ENCODE measurements at places on chromosomes 5 and 9.

DNA sequence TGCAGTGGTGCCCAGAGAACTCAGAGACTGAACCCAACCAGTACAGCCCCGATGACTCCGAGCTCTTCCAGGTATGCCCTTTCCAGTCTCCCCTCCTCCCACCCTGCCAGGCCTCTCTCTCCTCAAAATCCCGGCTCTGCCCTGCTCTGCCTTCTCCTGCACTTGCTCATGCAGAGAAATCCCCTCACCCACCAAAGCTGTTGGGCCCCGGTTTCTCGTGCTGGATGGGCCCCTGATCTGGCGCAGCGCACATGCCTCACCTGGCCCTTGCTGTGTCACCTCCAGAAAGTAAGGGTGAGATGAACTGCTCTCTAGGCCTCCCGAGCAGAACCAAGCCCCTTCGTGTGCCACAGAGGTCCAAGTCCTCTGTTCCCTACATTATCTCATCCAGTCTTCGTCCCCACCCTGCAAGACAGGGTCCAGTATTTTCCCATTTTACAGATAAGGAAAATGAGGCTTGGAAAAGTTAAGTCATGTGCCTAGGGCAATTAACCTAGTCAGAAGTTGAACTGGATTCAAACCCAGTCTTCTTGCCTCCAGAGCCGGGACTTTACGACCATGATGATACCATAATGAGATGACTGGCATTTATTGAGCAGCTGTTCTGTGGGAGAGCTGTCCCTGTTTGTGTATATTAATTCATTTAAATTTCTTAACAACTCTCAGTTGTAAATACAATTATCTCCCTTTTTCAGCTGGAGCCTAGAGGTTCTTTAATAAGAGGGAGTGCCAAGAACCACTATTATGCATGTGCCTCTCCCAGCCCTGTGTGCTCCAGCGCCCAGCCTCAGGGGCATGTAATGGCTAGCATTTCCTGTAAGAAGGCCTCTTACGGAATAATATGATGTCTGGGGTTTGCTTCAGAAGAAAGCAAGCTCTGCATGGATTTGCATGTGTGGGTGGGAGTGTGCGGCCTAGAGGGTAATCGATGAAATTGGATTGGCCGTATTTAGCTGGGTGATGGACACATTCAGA, 90.7 kb downstream of the PPARGC1B start:
- DNase-seq = no peak

GRCh38 chr5:63687854-63688516, 274.3 kb downstream of the HTR1A start:
- DNase-seq = no peak

- DNase-seq = no peak
Measured at GRCh38 chr5:124111886-124112285, 599.9 kb downstream of the CSNK1G3 start.

DNA sequence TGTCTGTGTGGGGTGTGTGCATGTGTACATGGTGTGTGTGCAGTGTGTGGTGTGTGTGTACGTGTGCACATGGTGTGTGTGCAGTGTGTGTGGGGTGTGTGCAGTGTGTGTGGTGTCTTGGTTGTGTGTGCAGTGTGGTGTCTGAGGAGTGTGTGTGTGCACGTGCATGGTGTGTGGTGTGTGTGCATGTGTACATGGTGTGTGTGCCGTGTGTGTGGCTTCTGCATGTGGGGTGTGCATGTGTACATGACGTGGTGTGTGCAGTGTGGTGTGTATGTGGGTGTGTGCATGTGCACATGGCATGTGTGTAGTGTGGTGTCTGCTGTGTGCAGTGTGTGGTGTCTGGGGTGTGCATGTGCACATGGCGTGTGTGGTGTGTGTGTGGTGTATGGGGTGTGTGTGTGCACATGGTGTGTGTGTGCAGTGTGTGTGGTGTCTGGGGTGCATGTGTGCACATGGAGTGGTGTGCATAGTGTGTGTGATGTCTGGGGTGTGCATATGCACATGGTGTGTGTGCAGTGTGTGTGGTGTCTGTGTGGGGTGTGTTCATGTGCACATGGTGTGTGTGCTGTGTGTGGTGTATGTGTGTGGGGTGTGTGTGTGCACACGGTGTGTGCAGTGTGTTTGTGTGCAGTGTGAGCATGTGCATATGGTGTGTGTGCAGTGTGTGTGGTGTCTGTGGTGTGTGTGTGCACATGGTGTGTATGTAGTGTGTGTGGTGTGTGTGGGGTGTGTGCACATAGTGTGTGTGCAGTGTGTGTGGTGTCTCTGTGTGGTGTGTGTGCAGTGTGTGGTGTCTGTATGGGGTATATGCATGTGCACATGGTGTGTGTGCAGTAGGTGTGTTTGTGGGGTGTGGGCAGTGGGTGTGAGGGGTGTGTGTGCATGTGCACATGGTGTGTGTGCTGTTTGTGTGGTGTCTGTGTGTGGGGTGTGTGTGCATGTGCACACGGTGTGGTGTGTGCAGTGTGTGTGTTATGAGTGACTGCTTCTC, 40.6 kb upstream of the ZNG1F start:
- DNase-seq = peak; percentile 36

DNA sequence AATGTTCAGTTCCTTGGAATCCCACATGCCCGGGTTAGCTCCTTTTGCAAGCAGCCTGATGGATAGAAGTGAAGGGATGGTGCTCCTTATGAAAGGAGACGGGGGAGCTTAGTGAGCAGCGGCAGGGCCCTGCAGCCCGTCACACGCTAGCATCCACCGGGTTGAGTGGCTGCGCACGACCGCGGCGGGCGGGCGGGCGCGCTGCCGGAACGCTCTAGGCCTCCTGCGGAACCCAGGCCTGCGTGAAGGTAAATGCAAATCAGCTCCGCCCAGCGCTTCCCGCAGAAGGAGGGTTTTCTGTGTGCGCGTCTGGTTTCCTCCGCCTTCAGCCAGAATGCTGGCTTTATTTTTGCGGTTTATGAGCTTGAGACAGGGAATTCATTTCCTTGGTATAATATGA, 19.8 kb downstream of the IL12B start:
- no peak for DNase-seq

DNA sequence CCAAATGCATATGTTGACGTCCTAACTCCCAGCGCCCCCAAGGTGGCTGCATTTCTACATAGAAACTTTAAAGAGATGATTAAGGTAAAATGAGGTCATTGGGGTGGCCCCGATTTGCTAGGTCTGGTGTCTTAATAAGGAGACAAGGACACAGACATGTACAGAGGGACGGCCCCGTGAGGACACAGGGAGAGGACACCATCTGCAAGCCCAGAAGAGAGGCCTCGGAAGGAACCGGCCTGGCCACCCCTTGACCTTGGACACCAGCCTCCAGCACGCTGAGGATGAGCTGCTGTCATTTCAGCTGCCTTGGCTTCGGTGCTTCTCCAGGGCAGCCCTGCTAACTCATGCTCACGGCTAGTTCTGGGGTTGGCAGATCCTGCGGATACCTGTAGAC, 73.2 kb downstream of the MRPL36 start:
- DNase-seq = no peak

GRCh38 chr9:23123048-23123632, 676.5 kb downstream of the DMRTA1 start:
- peak; percentile 6 for DNase-seq

- no peak for DNase-seq
Measured at GRCh38 chr5:479566-480319, 36.8 kb downstream of the EXOC3 start.

GRCh38 chr9:132456241-132456640, 46.2 kb downstream of the CFAP77 start:
- no peak for DNase-seq

GRCh38 chr5:159975462-159976019, 33.4 kb upstream of the TTC1 start:
- peak; percentile 93 for DNase-seq

DNA sequence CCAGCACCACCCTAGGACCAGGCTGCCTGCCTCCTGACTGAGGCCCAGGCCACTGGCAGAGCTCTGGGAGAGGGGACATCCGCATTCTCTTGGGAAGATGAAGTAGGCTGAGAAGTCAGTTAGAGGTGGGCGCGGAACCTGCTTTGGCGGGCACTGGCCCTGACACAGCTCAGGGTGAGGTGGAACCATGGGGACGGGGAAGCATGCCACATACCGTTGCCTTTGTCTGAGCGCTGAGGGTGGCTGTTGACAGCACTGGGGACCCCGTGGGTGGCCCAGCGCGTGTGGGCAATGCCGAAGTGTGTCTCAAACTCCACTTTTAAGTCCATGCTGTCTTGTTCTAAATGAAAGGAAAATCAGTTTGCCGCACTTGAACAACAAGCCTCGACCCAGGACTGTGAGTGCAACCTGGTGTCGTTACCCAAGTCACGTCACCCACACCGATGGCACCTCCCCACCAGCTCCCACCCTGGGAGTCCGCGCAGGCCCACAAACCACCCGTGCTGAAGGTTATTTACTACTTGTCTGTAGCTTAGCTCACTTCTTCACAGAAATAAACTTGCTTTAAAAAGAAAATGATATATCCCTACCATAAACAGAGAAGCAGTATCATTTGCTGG, 17.4 kb downstream of the GFPT2 start:
- DNase-seq = no peak

GRCh38 chr9:99371376-99371775, 149.3 kb downstream of the SEC61B start:
- no peak for DNase-seq

GRCh38 chr5:180350296-180350695, 2.8 kb downstream of the GFPT2 start:
- no peak for DNase-seq

DNA sequence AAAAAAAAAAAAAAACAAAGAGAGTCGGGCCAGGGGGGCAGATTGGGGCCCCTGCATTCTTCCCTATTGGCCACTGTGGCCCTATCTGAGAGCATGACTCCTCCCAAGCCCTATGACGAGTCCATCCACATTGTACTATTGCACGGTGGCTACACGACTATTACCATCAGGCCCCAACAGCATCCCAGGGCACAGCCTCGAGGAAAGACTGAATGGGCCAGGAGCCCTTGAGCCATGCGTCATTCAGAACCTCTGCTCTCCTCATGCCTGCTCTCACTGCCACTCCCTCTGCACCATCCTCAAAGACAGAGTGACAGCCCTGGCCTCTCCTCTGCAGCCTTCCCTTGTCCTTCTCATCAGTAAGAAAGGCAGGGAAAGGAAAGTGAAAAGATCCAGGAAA, 20.2 kb upstream of the ORM1 start:
- DNase-seq = no peak

- DNase-seq = no peak
Measured at GRCh38 chr9:110104261-110104809, 103.6 kb downstream of the C9orf152 start.

GRCh38 chr9:128927731-128928411, 7.1 kb downstream of the PHYHD1 start:
- DNase-seq = peak; percentile 71

DNA sequence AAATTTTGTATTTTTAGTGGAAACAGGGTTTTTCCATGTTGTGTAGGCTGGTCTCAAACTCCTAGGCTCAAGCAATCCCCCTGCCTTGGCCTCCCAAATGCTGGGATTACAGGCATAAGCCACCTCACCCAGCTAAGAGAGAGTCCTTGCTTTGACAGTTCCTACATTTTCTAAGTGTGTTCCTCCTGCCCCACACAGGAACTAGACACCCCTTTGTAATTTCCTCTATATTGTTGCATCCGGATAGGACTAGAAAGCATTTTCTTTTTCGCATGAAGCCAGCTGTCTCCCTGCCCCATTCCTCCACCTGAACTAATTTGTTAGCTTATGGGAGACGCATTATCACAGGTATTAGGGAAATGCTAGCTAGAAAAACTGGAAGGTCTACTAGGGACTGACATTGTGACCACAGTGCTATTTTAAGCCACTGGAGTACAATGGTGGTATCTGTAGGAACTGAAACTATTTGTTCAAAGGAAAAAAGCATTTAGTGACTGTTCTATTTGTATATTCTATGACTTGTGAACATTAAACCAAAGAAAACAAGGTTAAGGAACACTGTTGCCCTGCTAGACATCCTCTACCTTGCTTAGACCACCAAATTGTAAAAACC, 214.1 kb downstream of the SMARCA2 start:
- DNase-seq = peak; percentile 46

DNA sequence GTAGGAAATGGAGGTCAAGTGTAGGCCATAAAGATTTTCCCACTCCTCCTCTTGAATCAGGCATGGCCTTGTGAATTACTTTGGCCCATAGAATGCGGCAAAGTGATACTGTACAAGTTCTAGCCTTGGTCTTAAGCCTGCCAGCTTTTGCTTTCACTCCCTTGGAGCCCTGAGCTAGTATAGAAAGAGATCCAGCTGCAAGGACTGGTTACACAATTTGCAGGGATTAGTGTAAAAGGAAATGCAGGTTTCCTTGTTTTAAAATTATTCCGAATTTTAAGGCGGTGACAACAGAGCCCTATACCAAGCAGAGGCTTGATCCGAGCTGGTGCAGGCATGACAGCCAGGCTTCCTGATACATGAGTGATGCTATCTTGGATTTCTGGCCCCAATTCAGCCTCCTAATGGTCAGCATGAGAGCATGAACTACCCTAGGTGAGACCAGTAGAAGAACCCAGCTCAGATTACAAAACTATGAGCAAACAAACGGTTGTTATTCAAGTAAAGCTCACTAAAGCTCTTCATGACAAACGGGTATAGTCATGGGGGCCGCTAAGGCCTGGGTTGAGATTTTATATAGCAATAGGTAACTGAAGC, 257.9 kb downstream of the DOCK8 start:
- DNase-seq = no peak

Data from lung microvascular endothelial cell (primary cell).